Stimulated activated CD8-positive, alpha-beta memory T cell treated with anti-CD3 and anti-CD28 coated beads, Interleukin-12 subunit alpha, Interleukin-12 subunit beta, amount 100 ng/mL, for 4 hours (primary cell): ENCODE measurements at places on chromosomes 11 and 22.

GRCh38 chr11:75602951-75603350, 40.9 kb downstream of the SERPINH1 start:
- no peak for DNase-seq

DNA sequence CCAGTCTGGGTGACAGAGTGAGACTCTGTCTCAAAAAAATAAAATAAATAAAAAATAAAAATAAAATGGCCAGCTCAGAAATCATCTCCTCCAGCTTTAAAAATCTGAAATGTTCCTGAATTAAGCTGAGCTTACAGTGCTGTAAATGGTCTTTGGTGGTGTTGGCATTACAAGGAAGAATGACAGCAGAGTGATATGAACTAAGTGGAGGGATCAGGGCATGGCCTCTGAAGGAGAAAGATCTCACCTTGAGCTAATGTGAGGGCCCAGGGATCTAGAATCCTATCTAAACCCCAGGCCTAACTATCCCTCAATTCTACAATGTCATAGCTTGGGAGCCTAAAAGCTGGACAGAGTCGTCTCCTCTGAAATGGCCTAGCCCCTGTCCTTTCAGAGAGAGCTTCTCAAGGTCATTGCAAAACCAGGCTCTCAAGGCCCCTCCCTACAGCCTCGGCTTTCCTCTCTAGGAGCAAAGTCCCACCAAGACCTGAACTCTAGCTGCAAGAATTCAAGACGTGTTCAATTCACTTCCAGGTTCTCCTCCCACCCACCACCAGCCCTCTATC, 345.4 kb downstream of the BUD13 start:
- DNase-seq: no peak

- no peak for DNase-seq
Observed at GRCh38 chr11:117410238-117410637, 82.6 kb downstream of the CEP164 start.

DNA sequence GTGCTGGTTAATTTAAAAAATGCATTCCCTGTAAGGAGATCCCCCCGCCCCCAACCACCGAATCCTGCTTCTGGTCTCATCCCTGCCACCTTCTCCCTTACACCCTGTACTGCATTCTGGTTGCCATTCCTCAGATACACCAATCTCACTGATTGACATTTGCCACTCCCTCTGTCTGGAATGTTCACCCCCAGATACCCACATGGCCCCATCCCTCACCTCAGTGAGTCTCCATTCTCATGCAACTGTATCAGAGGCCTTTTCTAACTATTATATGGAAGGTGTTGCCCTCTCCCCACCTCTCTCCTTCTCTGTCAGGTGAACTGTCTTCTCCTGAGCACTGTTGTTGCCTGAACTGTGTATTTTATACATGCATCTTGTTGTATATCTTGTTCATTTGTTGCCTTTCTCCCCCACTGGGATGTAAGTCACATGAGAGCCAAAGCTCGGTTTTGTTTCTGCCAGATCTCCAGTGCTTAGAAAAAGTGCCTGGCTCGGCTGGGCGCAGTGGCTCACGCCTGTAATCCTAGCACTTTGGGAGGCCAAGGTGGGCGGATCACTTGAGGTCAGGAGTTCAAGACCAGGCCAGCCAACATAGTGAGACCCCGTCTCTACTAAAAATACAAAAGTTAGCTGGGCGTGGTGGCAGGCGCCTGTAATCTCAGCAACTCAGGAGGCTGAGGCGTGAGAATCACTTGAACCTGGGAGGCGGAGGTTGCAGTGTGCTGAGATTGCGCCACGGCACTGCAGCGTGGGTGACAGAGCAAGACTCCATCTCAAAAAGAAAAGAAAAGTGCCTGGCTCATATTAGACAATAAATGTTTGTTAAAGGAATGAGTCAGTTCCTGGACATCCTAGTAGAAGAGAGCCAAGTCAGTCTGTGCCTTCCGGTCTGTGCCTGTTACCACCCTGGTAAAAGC, 61.0 kb downstream of the TNRC6B start:
- DNase-seq: no peak

DNA sequence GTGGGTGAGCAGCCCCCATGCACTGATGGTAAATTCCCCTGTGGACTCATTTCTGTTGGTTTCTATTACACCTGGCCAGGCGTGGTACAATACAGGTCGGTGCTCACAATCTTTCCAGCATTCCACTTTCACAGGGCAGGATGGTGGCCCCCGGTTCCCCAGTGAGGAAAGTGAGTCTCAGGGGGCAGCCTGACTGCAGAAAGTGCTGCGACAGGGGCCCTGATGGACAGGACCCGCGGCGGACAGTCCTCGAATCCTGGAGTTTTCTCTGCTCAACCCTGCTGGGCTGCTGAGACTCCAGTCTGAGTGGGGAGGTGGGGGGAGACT, 3.1 kb upstream of the PGGHG start:
- DNase-seq: no peak

DNA sequence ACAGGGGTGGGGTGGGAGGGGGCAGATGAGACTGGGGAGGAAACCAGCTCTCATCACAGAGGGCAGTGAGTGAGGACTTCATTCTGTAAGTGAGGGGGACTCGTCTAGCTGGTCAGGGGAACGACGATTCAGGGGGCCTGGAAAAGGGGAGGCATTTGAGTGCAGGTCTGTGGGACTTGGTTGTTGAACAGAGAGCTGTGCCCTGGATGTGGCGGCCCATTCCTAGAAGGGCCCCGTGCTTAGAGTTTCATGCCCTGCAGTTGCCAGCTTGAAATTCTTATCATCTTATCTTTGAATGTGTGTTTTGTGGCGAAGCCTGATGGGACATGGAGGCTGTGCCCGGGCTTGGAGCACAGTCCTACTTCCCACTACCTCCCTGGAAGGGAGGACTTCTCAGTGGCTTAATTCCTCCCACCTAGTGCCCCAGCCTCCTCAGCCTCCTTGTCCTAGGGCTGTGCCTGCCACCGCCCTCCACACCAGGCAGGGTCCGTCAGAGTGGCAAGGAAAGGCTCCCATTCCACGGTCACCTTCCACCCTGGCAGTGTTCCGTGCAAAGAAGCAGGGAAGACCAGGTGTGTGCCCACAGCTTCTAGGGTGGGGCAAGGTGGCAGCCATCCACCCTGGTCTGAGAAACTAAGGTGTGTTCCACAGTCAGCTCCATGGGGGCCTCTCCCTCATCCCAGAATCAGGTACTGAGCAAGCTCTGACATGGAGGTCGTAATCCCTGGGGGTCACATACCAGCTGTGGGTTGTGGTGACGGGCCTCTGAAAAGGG, 59.7 kb upstream of the LMO1 start:
- no peak for DNase-seq

GRCh38 chr11:112504056-112504455, 243.4 kb upstream of the PLET1 start:
- no peak for DNase-seq

DNA sequence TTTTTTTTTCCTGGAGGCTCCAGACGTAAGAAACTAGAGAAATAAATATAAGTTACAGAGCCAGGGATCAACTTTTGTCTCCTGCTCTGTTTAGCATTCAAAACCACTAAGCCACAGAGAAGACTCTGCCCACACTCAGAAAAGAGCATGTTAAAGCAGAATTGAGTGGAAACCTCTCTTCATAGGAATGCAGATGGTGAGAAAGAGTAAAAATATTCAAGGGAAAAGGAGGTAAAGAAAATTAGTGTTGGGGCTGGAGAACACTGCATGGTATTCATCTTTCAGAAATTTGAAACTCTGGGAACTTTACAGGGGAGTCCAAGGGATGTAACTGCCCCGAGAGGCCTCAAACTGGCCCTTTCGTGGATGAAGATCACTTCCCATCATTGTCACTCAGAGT, 65.1 kb downstream of the CLMP start:
- no peak for DNase-seq

DNA sequence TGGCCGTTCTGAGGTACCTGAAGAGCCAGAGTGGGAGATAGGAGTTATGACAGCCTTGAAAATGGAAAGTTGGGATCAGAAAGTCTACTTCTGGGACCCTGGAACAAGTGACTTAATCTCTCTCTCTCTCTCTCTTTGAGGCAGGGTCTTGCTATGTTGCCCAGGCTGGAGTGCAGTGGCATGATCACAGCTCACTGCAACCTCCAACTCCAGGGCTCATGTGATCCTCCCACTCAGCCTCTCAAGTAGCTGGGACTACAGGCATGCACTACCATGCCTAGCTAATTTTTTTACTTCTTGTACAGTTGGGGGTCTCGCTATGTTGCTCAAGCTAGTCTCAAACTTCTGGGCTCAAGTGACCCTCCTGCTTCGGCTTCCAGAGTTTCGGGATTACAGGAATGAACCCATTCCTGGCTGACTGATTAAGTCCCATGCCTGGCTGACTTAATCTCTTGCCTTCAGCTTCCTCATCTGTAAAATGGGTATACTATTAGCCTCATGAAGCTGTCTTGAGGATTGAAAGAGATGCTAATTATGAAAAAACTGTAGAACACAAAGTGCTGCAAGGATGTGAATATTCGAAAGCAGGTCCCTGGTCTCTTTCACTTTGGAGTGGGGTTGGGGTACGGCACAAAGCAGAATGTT, 87.7 kb downstream of the UBASH3B start:
- no peak for DNase-seq

GRCh38 chr11:119729951-119730613, 1.1 kb upstream of the NECTIN1 start:
- DNase-seq: no peak

GRCh38 chr11:96459751-96460150, 69.9 kb downstream of the JRKL start:
- DNase-seq: no peak

- no peak for DNase-seq
Observed at GRCh38 chr11:79011357-79011756, 429.5 kb downstream of the TENM4 start.

GRCh38 chr11:93655047-93655446, 6.4 kb upstream of the CEP295 start:
- no peak for DNase-seq

DNA sequence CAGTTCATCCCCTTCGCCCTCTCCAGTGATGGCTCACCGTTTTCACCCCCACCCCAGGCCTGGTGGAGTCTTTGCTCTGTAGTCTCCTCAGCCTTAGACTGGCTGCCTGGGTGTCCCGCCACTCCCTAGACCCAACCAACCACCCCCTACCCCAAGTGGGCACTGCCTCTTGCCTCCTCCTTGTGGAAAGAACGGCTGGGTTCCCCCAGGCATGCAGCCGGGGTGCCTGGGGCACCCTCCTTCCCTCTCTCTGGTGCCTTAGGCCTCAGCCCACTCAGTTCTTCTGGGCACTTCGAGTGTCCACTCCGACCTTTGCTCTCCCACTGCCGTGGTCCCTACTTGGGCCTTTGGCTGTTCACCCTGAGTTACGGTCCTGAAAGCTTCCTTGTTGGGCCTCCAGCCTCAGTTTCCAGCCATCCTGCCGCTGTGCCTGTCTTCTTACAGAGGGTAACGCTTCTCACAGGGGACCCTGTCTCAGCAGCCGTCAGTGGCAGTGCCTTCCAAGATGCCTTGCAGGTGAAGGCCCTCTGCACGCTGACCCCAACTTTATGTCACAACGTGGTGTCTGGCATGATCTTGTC, 3.1 kb downstream of the GRIK4 start:
- DNase-seq: no peak

DNA sequence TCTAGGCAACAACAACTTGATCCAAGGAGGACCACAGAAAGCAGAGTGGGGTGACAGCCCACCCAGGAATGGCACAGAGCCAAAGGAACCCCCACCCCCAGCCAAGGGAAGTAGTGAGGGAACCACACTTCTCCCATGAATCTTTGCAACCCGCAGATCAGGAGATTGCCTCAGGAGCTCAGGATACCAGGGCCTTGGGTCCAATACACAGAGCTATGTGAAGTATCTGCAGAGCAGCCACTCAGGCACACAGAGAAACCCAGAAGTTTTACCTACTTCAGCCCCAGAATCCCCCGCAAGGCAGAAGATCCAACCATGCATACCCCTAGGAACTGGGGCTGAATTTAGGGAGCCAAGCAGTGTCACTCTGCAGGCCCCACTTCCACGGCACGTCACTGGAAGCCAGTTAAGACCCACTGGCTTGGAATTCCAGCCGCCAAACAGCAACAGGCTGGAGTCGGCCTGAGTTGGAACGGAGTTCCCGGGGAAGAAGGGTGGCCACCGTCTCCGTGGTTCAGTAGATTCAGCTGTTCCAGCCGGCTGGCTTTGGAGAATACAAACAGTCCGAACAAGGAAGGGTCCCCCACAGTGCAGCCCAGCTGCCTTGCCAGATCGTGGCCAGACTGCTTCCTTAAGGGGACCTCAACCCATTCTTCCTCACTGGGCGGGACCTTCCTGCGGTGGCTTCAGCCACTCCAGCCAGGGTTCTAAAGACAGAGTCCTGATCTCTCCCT, 174.1 kb downstream of the TTC28 start:
- DNase-seq: no peak

- no peak for DNase-seq
Observed at GRCh38 chr11:13495929-13496328, at the start of gene PTH. PTH (minus strand) TSS chr11:13495997; CDS start chr11:13492855, 3,142 bp downstream.

DNA sequence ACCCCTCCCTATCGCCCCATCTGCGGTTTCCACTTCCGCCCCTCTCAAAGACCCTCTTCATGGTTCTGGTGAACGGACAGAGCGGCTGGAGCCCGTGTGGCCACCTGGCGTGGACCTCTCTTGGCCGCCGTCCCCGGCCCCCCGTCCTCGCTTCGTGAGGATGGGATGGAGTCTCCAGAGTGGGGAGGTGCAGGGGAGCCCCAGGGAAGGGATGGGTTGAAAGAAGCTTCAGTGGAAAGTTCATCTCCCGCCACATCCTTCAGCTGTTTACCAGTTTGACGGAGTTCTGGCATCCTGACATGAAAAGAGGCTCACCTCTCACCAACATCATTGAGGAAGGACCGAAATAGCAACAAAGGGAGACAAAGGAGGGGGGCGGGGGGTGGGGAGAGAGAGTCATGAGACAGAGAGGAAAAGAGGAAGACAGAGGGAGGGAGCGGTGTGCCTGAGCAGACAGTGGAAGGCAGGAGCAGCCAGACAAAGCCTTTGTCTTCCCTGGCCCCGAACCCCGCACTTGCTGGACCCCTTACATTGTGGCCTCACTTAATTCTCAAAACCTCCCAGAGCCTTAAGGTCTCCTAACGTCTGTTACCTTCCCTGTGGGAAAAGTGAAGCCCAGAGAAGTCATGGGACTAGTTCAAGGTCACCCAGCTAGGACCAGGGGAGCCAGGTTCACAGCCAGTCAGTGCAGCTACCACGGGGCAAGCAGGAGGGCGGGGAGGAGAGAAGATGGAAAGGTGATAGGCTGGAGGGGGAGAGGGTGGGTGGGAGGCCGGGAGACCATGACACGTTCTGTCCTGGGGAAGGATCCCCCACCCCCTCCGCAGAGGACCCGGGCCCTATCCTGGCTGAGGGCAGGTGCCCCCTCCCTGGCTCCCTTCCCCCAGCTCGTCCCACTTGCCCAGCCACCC, 54.9 kb downstream of the CD6 start:
- no peak for DNase-seq

DNA sequence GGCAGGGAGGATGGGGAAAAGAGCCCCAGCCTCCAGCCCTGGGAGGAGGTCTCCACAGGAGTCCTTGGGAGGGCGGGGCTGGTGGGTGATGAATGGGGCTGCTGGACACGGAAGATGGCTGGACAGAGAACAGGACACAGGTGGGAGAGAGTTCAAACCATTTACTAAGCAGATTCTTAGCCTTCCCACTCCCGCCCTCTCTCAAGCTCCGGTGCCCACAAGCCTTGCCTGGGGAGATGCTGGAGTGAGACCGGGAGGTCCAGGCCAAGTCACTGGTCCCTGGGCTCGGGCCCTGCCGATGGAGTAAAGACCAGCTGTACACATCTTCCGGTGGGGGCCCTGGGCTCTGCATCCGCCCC, 1.4 kb downstream of the CLDN5 start:
- DNase-seq: no peak
